Activated T-cell treated with anti-CD3 and anti-CD28 coated beads, Interleukin-2, amount 50 U/mL, for 24 hours (primary cell): ENCODE measurements at places on chromosomes 5 and 9.

- DNase-seq = no peak
Observed at GRCh38 chr9:77975806-77976205, 55.8 kb downstream of the GNAQ start.

GRCh38 chr9:115213818-115214334 lies 95.9 kb upstream of the TNC start:
- no peak for DNase-seq

GRCh38 chr9:96494215-96494800 lies 44.3 kb downstream of the HABP4 start:
- DNase-seq = no peak

GRCh38 chr9:20209391-20210340 lies 412.6 kb downstream of the MLLT3 start:
- peak; percentile 62 for DNase-seq

GRCh38 chr9:3361116-3361515 lies 164.7 kb downstream of the RFX3 start:
- no peak for DNase-seq

- no peak for DNase-seq
Observed at GRCh38 chr5:125321654-125322053, 575.2 kb upstream of the ZNF608 start.

GRCh38 chr9:36793277-36793676 lies 220.6 kb downstream of the MELK start:
- DNase-seq = no peak
